ENCODE measurements at places on chromosomes 6 and 20. TPM values are rescaled to one million over a fixed set of nuclear protein-coding genes. Genes with fewer than 3 reads are reported as not detected.

GRCh38 chr6:105941621-105942412 is 144.3 kb upstream of the PRDM1 start:
- no peak for DNase-seq

The C20orf141 gene
- total RNA-seq = not detected

GRCh38 chr20:1900321-1900801 is 5.2 kb downstream of the SIRPA start:
- DNase-seq = peak; percentile 73

The CCN6 gene
- total RNA-seq = not detected

- no peak for DNase-seq
Observed at GRCh38 chr20:33337119-33337518, 54.1 kb downstream of the BPIFB1 start.

GRCh38 chr6:42175860-42176259 is 2.7 kb downstream of the GUCA1A start:
- DNase-seq = no peak

The SLC22A2 gene
- total RNA-seq = 1.4 TPM

The BIRC7 gene
- total RNA-seq = not detected

The FGD2 gene
- 0.32 TPM for total RNA-seq

DNA sequence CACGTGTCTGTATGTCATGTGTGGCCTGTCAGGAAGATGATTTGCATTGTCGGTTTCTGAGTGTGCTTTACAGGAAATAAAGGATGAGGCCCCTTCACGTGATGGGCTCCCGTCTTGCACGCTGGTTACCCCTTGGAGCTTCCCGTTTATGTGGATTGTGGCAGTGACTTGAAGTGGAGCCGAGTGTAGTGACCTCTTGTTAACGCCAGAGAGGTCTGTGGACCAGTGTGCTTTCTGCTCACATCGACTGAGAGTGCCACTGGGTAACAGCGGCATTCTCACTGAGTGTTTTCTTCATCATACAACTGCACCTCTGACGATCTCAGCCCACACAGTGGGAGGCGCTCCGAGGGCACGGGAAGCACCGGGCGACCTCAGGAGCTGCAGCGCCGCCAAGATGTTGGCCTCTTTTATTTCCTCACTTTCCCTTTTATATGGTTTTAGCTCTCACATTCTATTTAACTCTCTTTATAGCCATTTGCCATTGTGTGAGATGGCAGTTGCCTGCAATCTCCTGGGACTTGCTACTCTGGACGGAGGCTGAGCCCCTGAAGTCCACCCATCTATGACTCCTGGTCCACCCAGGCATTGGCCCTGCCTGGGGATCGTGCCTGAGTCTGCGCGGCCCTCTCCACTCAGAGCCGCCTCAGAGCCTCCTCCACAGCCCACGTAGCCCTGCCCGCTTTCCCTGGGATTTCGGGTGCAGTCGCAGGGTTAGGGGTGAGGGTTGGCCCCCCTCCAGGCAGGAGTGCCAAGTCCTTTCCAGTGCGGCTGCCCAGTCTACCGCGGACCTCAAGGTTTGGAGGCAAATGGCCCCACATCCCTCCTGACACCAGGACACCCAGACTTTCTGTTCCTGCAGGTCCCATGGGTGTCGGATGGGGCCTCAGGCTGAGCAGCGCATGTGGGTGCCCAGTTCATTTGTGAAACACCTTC is 238.9 kb downstream of the ERMARD start:
- no peak for DNase-seq

DNA sequence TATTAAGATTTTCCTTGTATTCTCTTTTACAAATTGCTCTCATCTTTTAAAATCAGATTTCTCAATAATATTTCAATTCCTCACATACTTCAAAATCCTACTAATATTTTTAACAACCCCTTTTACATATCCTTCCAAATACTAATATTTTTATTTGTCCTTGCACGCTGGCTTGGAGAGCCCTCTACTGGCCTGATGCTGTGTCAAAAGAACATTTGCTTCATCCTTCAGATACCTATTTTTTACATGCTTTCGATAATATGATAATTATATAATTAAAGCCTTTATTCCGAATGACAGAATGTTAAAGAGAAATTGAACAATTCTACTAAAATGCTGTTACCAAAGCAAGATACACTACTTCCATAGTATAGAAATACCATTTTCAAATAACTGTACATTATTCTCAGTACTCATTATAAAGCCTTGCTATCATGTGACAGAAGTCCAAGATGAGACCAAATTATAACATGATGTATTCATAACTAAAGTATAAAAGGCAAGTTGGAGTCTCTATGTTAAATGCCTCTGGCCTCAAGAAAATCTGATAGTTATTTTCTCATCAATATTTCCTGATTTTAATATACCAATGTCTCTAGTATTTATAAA is 39.0 kb upstream of the PLN start:
- DNase-seq = no peak

DNA sequence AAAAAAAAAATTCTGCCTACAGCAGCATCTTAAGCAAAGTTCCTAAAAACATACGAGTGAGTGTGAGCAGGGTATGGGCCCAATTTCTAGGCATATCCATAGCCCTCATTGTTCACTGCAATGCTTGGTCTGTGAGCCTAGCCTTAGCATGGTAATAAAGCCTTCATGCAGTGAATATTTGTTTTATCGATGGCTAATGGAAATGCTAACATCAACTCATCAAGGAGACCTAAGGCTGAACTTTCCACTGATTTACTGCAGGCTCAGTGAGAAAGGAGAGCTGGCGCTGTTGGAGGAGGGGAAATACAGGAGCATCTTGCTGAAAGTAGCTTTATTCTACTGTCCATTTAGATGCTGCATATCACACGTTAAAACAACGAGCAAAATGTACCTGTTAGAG is 139.6 kb upstream of the DTNBP1 start:
- DNase-seq = no peak

The TULP4 gene
- total RNA-seq = 51.6 TPM

GRCh38 chr20:57066126-57066900 is 200.1 kb downstream of the BMP7 start:
- no peak for DNase-seq

Data from H1 (cell line).